ENCODE measurements at places on chromosomes 16 and 17.

DNA sequence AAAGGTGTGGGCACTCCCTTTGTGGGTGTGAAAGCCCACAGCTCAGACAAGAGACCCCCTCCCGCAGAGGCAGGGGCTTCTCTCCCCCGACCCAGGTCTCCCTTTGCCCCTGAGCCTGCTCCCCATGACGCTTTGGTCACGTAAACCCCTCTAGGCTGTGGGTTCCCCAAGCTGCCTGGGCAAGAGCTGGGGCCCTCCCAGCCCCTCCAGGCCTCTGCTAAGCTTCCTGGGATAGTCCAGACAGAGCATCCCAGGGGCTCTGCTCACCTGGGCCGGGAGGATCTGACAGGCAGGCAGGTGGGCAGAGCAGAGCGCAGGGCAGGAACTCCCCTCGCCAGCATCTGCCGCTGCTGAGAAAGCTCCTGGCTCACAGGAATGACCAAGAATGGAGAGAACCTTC is 177.3 kb downstream of the BANP start:
- DNase-seq = no peak

DNA sequence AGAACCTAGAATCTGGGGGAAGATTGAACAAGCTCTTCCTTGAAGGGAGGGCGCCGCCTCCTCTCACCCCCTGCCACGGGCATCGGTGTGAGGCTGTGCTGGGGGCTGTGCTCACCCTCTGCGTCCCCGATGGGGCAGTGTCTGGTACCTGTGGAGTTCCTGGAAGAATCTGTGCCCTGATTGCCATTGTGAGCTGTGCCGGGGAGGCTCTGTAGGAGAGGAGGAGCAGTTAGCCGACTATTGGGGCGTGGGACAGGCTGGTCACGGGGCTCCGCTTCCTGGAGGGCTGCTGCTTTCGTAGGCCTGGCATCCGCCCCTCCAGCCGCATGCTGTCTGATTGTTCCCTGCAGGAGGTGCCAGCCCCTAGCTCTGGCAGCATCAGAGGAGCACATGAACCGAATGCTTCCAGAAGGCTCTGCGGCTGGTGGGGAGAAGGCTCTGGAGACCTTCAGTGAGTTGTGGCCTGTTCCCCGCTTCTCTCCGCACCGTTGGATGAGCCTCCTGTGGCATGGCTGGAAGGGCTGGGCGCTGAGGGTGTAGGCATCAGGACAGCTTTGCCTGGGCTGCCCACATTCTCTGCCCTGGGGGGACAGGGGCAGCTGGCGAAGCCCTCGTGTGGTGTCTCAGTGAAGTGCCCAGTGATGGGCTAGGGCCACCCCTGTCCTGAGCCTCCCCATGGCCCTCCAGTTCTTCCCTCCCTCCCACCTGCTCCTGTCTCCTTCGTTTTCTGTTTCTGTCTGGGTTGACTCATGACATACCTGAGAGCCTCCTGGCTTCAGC is 86.9 kb downstream of the SEC14L1 start:
- no peak for DNase-seq

DNA sequence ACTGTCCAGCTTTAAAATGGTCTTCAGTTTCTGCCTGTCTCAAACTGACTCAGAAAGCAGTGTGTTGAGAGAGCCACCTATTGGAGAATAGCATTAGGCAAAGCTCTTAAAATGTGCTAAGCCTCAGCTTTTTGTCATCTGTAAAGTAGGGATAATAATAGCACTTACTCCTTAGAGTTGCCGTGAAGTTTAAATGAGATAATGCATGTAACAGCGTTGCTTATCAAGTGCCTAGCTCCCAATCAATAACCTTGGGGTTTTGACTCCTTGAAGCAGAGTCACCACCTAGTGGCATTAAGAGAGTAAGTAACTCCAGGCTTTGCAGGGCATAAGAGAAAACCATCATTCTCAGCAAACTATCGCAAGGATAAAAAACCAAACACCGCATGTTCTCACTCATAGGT is 163.3 kb downstream of the HS3ST2 start:
- DNase-seq = no peak

DNA sequence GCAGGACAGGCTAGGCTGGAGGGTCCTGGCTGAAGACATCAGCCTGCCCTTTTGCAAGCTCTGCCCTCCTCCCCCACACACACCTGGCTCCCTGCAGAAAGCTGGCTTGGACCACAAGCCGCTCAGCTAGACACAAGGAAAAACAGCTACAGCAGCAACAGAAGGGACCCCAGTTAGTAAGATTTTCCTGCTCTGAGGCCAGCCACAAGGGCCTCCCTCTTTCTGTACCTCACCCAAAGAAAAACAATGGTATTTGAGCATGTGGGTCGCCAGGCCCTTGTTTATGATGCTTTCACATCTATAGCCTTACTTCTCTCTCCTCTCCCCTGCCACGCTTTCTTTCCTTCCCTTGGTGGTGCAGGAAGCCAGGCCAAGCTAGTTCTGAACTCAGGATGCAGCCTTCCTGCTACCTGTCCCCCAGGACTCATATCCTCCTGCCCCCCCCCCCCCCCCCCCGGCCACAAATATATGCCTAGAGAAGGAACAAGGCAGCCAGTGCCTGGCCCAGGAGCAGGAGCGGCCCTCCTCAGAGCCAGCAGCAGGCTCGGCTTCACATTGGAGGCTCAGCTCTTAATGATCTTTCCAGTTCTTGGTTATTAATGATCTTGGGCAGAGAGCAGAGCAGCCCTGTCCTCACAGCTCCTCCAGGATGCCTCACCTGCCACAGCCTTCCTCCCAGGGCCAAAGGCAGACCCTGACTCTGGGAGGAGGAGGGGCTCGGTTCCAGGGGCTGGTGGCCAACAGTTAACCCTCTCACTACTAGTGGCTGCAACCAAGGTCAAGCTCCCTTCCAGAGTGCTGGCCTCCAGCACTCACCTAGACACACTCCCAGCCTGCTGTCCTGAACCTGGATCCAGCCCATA is 19.5 kb downstream of the GRIN2C start:
- DNase-seq = no peak

GRCh38 chr17:19647697-19648474 is 665 bp upstream of the ALDH3A2 start:
- no peak for DNase-seq

DNA sequence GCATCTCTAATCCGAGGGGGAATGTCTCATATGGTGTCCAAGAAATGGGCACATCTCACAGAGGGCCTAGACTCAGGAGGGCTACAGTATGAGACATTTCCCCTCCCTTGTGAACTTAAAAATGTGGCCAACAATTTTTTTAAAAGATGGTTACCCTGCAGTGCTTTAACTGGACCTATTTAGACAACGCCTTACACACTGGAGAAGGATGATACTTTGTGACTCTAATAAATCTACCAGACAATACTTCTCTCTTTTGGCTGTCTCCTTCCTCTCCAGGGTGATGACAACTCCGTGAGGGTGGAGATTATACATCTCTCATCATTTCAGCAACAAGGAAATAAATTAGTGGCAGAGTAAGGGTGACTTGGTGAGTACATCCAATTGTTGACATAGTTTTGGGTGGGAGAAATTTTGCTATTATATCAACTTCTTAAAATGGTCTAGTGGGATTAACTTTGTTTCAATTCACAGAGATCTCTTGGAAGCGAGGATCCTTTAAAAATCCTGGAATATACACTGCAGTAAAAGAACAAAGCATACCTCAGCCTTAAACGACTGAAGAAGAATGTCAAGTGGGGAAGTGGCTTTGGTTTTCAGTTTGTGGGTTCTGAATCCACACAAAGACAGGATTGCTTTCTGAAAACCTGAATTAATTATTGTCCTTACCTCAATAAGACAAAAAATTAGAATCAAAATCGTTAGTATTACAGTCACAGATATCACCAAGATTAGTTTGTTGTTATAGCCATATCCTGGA is 89.8 kb downstream of the KPNA2 start:
- DNase-seq = no peak

GRCh38 chr17:57724026-57724728 is 20.9 kb downstream of the CCDC182 start:
- DNase-seq = no peak

- DNase-seq = no peak
Measured at GRCh38 chr16:21088646-21089538, 61.8 kb downstream of the DNAH3 start.

GRCh38 chr17:68684949-68685357 is 83.8 kb upstream of the FAM20A start:
- DNase-seq = no peak

DNA sequence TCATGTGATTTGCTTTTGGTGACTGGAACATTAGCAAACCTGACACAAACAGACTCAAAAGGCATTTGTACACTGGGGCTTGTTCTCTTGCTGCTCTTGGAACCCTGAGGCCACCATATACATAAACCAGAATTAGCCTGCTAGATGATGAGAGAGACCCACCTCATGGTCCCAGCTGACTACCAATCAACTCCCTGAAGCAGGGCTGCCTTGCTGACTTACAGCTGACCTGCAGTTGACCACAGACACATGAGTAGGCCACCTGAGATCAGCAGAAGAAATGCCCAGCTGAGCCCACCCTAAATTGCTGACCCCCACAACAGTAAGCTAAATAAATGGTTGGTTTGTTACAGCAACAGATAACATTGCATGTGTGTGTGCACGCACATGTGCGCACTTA is 28.7 kb downstream of the BRIP1 start:
- no peak for DNase-seq

- DNase-seq = no peak
Measured at GRCh38 chr17:78734793-78735641, 47.1 kb downstream of the CYTH1 start.

DNA sequence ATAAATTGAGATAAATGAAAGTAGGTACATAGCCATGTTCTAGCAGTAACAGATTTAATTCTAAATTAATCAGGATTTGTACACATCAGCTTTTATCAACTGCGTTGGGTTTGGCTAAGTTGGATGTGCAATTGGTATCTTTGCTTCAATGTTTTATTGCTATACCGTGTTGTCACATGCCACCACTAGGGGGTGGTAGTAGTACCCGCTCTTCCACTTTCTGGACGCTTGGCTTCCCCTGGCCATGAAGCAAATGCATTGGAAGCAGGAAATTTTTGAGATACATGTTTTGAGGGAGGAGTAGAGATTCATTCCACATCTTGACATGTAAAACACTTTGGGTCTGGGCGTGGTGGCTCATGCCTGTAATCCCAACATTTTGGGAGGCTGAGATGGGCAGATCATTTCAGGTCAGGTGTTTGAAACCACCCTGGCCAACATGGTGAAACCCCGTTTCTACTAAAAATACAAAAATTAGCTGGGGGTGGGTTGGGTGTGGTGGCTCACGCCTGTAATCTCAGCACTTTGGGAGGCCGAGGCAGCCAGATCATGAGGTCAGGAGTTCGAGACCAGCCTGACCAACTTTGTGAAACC is 58.6 kb downstream of the EMP2 start:
- peak; percentile 75 for DNase-seq
